ENCODE measurements at places on chromosomes 16 and 17.

DNA sequence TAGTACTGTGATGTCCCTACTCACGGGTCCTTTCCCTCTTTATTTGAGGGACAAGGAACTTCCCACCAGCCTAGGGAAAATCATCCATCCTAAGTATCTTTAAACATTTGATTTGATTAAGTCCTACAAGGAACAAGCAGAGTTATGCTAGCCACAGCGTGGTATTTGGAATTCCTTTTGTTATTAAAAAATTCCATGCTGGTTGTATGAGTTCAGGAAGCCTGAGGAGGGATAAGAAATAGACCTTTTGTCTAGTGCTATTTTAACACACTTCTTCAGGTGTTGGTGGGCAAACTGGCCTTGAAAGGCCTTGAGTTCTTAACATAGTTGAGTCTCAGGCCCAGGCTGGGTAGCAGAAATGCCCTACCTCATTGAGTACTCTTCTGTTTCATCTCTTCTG, 105.4 kb upstream of the TBX2 start:
- DNase-seq, result no peak

DNA sequence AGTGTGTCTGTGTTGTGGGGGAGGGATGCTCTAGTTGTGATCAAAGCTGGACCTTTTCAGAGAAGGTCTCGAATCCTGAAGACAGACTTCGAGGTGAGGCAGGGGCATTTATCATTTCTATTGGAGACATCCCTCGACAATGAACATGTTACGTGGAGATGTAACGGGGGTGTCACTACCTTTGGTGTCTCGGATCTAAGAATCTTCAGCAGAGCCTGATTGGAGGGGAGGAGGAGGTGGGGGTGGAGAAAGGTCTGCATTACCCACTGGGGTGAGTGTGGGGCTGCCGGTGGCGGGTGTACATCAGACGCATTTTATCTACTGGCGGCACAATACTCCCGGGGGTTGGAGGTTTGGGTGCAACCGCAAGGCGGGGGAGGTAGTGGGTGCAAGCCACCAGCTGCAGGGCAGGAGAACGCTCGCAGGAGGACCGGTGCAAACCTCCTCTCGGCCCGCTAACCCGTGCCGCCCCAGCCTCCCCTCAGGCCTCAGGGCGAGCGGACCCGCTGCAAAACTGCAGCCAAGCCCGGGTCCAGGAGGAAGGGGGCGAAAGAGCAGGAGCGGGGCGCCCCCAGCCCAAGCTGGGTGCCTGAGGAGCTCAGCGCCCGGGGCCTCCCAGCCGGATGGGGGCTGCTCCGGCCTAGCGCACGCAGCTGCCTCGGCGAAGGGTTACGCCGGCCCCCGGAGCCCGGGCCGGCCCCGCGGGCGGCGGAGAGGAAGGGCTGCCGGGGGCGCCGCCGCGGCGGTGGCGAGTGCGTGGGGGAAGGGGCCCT, 735 bp downstream of the ZNF652 start:
- peak; percentile 66 for DNase-seq

DNA sequence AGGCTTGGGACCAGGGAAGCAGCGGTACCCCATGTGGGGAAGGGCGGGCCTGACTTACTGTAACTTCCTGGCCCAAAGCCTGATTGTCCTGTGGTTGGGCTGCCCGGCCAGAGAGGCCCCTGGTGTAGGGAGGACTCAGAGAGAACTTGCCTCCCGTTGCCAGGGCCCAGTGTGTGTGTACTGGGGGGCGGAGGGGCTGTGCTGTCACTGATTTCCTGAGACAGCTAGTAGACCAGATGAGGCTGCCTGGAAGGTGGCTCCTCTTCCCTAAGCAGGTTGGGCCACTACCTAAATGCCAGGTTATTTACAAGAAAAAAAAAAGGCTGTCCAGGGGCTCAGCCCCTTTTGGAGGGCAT, 16.7 kb downstream of the SOCS3 start:
- DNase-seq, result no peak

DNA sequence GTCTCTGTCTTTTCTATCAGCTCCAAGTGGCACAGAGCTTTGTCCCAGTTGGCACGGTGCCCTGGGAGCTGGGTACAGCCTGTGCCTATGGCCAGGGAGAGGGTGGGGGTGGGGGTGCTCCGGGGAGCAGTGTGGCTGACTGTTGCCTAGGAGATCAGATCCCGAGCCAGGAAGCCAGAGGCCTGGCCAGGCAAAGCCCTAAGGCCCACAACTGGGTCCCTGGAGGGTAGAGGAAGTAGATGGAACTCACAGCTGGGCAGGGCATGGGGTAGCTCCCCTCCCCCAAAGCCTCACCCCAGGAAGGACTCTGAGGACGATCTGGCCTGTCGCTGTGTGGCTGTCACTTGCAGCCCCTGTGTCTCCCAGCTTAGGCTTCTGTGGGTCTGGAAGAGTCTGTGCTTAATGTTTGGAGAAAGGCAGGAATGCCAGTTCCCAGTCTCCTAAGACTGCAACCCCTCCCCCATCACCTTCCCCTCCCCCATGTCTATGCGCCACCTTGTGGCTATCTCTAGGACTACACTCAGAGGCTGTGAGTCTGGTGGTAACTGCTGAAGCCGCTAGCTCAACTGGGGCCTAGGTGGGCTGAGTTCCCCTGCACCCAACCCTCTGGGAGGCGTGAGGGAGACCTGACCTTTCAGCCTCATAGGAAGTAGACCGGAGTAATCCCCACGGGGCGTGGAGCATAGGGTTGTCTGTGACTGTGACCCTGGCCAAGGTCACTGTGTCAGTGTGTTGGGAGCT, 12.6 kb downstream of the THRA start:
- peak; percentile 85 for DNase-seq

DNA sequence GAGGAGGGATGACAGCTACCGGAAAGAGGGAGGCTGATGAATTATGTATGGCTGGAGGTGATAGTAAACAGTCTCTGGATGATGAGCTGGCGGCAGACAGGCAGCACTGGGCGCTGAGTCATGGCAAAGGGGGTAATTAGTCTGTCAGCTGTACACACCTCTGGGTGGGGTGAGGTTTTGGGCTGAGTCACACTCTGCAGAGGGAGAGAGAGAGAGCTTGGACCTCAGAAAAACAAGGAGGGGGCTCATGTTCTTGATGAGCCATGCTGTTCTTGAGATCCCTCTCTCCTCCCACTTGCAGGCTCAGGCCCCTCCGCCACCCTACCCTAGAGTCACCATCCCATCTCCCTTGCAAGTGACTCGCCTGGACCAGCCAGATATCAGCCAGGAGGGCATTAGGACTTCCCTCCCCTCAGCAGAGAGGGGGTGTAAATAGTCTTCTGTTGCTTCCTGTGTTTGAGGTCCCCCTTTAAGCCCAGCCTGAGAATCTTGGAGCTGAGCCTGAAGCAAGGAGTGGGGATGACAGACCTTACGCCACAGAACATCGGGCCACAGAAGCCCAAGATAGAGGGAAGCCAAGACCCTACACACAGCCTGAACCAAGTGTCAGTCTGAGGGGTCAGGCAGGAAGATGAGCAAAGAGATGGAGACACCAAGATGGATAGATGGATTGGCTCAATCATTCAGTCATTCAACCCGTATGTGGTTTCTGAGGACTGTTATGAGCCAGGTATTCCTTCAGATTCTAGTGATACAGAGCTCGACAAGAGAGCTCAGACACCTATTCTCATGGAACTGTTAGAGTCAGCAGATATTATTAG, 383.2 kb upstream of the CCL2 start:
- no peak for DNase-seq

DNA sequence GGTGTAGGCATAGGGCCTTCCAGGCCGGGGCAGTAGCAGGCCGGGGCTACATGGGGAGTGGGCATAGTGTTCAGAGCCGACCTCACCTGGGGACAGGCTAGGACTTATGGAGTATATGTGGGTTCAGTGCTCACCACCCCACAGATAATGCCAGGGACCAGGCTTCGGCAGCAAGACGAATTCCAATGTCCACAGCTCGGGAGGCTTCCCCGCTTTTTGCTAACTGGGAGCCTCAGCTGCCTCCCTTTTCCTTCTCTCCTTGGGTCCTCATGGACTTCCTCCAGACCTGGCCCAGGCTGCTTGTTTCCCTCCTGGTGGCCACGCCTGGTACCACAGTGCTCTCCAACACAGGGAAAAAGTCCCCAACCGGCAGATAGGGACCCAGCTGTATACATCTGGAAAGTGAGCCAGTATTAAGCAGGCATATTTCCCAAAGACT, 20.1 kb upstream of the SLC46A1 start:
- no peak for DNase-seq

GRCh38 chr16:2008009-2008526, 1.6 kb downstream of the ZNF598 start:
- peak; percentile 71 for DNase-seq

- DNase-seq, result no peak
Observed at GRCh38 chr16:58333985-58334384, 39.2 kb upstream of the PRSS54 start.

DNA sequence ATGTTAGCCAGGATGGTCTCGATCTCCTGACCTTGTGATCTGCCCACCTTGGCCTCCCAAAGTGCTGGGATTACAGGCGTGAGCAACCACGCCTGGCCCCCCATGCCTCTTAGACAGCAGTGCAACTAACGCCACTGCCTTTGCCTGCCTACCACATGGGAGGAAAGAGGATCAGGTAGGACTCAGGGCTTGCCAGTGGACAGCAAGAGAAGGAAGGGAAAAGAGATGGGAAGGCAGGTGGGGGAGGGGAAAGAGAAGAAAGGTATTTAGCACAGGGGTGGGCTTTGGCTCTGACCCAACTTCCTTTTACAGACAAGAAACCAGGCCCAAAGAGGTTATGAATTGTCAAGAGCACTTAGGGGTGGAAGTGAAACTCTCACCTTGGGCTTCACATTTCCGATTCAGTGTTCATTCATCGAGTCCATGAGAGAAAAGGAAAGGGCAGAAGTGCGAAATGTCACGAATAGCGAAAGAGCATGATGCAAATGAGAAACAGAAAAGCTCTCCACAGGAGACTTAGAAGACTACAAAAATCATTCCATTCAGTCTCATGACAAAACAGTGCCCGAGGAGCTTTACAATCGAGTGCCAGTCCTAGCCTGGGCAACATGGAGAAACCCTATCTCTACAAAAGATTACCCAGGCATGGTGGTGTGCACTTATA, 36.4 kb downstream of the CDK5R1 start:
- DNase-seq, result no peak

DNA sequence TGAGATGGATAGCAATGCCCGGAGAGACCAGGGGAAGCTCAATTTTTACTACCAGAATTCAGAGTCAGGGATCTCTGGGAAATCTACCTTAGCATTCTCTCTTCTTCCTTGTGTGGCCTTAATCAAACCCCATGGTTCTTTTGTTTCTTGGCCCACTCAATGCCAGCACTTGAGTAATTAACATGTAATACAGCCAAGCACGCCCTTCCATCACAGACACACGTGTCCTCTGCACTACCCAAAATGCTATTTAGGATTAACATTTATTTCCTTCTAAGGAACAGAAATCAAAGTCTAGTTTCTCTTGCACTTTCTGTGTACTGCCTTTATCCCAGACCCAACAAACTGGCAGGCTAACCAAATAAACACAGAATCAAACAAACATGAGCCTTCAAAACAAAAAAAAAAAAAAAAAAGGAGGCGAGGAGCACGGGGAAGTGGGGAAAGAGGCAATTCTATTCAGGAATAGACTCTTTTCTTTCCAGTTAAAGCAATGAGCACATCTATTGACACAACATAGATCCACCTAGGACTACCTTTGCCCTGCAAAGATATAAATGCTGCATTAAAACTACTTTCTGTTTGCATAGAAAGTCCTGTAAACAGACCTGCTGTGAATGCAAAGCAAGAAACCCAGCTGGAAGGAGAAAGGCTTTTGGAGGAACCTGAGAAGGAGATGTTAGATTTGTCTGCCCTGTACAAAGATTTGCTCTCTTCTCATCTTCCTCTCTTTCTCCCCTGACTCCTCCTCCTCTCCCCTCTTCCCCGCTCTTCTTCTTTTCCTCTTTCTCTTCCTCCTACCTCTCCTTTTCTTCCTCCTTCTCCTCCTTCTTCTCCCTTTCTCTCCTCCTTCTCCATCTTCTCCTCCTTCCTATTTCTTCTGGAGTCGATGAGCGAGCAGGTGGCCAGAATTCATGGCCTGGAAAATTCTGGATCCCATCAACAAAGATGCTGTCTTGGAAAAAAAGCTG, 294.4 kb downstream of the NPIPA8 start:
- DNase-seq, result peak; percentile 36

DNA sequence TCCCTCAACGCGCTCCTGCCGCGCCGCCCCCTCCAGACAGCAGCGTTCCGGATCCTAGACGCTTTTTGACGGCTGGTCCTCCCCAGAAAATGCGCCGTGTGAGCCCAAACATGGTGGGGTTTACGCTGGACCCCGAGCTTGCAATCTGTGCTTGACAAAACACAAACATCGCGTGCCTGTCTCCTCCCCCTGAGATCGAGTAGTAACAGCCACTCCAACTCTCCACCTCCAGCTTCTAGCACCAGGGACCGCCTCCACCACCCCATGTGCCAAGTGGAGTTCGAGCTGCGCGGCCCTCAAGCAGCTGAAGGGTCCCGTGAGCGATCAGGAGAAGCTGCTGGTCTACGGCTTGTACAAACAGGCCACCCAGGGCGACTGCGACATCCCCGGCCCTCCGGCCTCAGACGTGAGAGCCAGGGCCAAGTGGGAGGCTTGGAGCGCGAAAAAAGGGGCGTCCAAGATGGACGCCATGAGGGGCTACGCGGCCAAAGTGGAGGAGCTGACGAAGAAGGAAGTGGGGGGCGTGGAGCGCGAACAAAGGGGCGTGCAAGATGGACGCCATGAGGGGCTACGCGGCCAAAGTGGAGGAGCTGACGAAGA, 656 bp upstream of the GEMIN4 start:
- peak; percentile 70 for DNase-seq

- no peak for DNase-seq
Observed at GRCh38 chr17:57454729-57455062, 198.4 kb downstream of the MSI2 start.

GRCh38 chr16:31251435-31251834, 8.3 kb upstream of the ITGAM start:
- DNase-seq, result no peak

DNA sequence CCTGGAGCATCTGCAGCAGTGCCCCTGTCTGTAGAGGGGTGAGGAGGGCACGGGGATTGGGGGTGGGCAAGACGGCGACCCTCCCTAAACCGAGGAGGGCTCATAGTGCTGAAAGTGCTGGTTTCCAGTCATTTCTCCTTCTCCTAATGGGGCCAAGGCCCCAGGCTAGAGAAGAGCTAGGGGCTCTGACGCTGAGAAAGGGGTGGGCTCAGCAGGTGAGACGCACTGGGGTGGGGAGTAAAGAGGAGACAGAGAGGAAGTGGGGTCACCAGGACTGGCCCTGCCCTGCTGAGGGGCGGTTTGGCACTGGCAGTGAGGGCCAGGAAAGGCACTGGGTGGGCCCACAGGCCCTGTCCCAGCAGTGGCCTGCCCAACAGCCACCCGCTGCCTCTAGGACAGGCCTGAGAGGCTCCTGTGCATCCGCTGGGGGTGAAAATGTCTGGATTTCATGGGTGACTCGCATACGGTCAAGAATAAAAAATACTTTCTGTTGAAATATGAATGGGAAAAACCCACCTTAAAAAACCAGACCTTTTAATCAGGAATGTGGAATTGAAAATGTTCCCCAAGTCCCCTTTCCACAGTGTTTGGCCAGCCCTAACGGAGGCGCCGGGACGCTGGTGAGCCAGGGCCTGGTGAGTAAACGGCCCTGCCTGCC, 122.4 kb upstream of the SMURF2 start:
- no peak for DNase-seq

DNA sequence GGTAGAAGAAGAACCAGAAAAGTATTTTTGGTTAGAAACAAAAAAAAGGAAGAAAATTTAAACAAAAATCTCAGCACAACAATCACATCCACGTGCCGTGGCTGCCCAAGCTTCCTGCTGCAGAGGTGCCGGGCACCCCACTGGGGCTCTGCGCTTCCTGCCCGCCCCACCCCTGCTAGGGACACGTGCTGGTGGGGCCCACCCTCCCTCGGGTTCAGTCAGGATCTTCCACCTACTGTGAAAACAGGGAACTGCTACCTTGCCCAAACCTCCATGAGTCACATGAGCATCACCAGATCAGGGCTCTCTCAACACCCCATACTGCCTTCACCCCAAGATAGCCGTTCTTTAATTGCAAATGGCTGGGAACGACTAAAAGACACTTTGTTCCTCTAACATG, 24.4 kb upstream of the CYTH1 start:
- DNase-seq, result no peak
